ENCODE measurements at places on chromosomes 6 and 20. TPM values are rescaled to one million over a fixed set of nuclear protein-coding genes. Genes with fewer than 3 reads are reported as not detected.

Gene NFATC2
- total RNA-seq, result 2.7 TPM

Gene DPPA5
- total RNA-seq, result not detected

Gene SLC35F1
- total RNA-seq, result under 0.01 TPM

Gene ADGRF1
- total RNA-seq, result not detected

Gene RGS19
- total RNA-seq, result 23.0 TPM

Gene HLA-DQA1
- total RNA-seq, result not detected

Gene TBC1D32
- 2.3 TPM for total RNA-seq

Gene DDO
- 3.3 TPM for total RNA-seq

Gene PSMB8
- total RNA-seq, result 64.9 TPM

Gene CAGE1
- 0.13 TPM for total RNA-seq

Gene OR12D3
- not detected for total RNA-seq

GRCh38 chr20:62622877-62623487 lies 19.3 kb upstream of the SLCO4A1 start:
- DNase-seq, result no peak

DNA sequence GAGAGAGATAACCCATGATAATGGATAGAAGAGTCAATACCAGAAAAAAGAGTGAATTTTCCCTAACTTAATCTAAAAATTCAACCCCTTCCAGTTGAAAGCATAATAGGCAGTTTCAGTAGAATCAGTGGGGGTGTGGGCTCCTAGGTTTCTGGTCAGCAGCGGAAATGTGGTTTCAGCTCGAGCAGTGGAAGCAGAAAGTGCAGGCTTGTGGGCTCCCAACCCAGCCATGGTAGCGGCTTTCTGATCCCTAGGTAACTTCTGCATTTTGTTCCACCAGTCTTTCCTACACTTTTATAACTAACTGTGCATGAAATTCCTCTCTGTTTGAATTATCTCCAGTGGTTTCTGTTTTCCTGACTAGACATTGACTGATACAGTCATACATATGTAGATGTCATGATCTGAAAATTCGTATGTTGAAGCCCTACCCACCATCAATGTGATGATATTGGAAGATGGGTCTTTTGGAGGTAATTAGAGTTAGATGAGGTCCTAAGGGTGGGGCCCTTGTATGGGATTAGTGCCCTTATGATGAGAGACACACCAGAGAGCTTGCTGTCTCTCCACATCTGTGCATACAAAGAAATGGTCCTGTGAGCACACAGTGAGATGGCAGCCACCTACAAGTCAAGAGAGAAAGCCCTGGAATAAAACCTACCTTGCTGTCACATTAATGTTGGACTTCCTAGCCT lies 6.5 kb upstream of the DDO start:
- DNase-seq, result no peak

GRCh38 chr6:116761779-116762178 lies 3.7 kb downstream of the FAM162B start:
- DNase-seq, result no peak

GRCh38 chr6:15948930-15949900 lies 179.7 kb upstream of the MYLIP start:
- peak; percentile 33 for DNase-seq

GRCh38 chr6:41289815-41290214 lies 3.3 kb upstream of the TREM1 start:
- DNase-seq, result no peak

GRCh38 chr6:115582386-115582785 lies 478.3 kb downstream of the FRK start:
- DNase-seq, result no peak

GRCh38 chr6:140779341-140779740 lies 1353.4 kb upstream of the GJE1 start:
- DNase-seq, result no peak

DNA sequence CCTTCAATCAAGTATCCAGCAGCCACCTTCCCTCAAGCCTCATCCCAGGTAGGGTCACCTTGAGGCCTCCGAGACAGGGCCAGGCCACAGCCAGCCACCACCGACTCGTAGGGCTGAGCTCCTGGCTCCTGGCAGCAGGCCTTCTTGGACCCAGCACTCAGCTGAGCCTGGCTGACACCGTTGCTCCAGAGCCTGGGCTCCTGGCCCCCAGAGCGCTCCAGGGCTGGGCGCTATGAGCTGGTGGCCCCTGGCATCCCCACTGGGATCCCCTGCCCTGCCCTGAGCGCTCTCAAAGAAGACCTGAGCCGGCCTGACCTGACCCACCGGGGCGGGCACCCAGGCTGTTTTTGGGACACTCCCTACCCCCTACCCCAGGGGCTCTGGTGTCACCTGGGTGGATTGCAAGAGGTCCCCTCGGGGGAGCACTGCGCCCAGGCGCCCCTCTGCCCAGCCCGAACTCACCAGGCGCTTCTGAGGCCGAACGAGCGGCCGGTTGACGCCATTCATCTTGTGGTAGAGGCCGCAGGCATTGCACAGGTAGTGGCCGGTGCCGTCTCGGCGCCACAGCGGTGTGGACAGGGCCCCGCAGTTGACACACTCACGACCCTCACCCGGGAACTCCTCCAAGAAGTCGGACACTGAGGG lies 2.7 kb downstream of the GATA5 start:
- DNase-seq, result no peak

DNA sequence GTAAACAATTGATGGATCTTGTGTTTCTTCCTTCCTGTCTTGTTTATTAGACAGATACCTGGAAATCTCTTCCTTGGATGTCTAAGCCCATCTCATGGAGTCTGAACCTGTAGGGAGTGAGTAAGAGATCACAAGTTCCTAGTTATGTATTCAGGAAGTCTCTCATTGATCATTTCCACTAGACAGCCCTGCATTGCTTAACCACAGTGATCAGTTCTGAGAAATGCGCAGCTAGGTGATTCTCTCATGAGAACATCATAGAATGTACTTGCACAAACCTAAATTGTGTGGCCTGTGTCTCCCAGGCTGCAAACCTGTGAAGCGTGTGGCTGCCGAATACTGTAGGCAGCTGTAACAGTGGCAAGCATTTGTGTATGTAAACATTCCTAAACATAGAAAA lies 39.1 kb downstream of the FAM120B start:
- peak; percentile 32 for DNase-seq

GRCh38 chr20:1674361-1674760 lies 16.8 kb upstream of the SIRPG start:
- DNase-seq, result no peak

DNA sequence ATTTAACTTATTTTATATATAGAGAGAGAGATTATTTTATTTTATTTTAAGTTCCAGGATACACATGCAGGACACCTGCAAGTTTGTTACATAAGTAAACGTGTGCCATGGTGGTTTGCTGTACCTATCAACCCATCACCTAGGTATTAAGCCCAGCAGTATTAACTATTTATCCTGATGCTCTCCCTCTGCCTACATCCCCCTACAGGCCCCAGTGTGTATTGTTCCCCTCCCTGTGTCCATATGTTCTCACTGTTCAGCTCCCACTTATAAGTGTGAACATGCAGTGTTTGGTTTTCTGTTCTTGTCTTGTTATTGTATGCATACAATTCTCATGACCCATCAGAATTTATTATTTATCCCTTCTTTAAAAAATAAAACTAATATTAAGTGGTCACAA lies 34.6 kb downstream of the FKBP1C start:
- no peak for DNase-seq

DNA sequence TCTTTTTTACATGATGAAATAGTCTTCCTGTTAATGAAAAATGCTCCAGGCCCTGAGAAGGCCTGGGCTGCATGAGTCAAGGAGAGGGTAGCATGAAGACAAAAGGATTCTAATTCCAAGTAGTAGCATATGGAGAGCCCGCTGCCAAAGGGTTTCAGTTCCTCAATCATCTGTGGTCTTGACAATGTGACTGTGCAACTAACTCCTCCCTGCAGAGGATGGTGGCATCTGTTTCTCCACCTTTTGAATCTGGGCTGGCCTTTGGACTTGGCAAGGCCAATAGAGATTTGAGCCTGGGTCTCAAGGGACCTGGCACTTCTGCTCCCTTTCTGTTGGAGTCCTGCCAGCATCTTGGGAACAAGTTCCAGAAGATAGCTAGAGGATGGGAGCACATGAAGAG lies 35.1 kb upstream of the ANKEF1 start:
- DNase-seq, result no peak

DNA sequence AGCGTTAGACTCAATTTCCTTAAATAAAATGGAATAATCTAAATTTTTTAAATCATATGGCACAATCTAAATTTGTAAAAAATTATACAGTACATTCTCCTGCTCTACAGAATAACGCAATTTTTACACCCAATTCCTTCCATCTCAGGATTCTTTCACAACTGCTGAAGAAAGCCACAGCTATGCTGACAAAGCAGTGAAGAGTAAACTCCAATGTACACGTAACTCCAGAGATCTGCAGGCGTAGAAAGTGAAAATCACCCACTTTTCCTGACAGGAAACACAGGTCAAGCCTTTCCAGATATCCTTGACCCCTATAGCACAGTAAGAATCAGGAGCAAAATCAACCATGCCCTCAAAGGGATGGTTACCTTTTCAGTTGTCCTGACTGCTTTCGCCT lies 27.4 kb downstream of the EPHA7 start:
- DNase-seq, result no peak

DNA sequence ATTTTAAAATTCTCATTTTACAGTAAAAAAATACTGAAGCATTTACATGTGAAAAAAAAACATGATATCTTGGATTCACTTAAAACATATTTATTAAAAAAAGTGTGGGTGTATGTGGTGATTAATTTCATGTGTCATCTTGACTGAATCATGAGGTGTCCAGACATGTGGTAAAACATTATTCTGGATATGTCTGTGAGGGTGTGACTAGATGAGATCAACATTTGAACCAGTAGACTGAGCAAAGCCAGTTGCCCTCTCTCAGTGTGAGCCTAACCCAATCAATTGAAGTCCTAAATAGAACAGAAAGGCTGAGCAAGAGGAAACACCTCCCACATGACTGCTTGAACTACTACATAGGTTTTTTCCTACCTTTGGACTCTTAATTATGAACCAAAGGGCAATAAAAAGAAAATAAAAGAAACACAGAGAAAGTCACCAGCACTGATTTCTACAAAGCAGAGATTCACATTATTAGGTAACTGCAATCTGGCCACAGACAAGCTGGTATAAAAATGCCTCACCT lies 90.5 kb upstream of the VGLL2 start:
- DNase-seq, result no peak

GRCh38 chr6:137399881-137400443 lies 94.2 kb downstream of the OLIG3 start:
- DNase-seq, result no peak

All from dermis microvascular lymphatic vessel endothelial cell (primary cell).